Stimulated activated CD8-positive, alpha-beta memory T cell treated with anti-CD3 and anti-CD28 coated beads, Interleukin-7, amount 100 ng/mL, for 48 hours (primary cell): ENCODE measurements at places on chromosomes 12 and 14.

GRCh38 chr12:104376650-104377513 lies 73.3 kb downstream of the EID3 start:
- no peak for DNase-seq

GRCh38 chr12:95908573-95908972 lies 33.8 kb downstream of the CCDC38 start:
- DNase-seq = no peak

- DNase-seq = no peak
Observed at GRCh38 chr12:62712681-62713573, 222.0 kb downstream of the PPM1H start.

- DNase-seq = no peak
Observed at GRCh38 chr12:82425241-82425640, 66.9 kb downstream of the METTL25 start.

DNA sequence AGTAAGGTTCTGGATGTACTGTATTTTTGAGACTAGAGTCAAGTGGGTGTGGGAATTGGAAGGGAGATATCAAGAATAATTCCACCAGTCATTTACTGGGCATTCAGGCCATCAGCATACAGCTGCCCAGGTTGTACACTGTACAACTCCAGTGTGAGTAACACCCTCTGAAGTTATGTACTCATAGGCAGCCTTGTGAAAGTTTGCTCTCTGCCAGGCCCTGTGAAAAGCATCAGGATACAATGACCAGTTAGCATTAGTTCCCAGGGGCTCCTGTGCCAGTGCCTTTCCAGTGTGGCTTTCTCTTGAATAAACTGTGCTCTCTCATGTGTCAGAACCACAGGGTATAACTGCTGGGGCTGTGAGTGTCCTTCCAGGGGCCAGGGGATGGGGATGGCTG lies 89.7 kb downstream of the LGMN start:
- DNase-seq = no peak

DNA sequence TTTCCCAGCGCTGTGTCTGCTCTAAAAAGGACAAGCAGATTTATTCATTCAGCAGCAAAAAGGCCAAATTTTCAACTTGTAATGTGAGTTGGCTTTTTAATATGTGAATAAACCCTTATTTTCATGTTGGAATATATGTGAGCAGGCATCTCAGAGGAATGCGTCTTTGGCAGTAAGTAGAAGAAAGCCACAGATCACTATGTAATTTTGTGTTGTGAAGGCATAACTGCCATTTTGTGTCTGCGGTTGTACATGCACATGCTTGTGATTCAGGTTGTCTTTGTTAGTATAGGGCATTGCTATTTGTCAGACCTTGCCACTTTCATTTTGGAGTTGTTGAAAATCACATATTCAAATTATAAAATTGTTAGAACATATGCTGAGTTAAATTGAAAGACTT lies 398.8 kb upstream of the RGS6 start:
- DNase-seq = no peak

GRCh38 chr12:114404926-114405518 lies 922 bp downstream of the TBX5 start:
- no peak for DNase-seq

GRCh38 chr12:39467432-39467870 lies 24.5 kb upstream of the KIF21A start:
- no peak for DNase-seq

GRCh38 chr12:29253906-29254625 lies 105.0 kb downstream of the FAR2 start:
- no peak for DNase-seq

GRCh38 chr14:63632932-63633514 lies 8.6 kb downstream of the WDR89 start:
- no peak for DNase-seq

DNA sequence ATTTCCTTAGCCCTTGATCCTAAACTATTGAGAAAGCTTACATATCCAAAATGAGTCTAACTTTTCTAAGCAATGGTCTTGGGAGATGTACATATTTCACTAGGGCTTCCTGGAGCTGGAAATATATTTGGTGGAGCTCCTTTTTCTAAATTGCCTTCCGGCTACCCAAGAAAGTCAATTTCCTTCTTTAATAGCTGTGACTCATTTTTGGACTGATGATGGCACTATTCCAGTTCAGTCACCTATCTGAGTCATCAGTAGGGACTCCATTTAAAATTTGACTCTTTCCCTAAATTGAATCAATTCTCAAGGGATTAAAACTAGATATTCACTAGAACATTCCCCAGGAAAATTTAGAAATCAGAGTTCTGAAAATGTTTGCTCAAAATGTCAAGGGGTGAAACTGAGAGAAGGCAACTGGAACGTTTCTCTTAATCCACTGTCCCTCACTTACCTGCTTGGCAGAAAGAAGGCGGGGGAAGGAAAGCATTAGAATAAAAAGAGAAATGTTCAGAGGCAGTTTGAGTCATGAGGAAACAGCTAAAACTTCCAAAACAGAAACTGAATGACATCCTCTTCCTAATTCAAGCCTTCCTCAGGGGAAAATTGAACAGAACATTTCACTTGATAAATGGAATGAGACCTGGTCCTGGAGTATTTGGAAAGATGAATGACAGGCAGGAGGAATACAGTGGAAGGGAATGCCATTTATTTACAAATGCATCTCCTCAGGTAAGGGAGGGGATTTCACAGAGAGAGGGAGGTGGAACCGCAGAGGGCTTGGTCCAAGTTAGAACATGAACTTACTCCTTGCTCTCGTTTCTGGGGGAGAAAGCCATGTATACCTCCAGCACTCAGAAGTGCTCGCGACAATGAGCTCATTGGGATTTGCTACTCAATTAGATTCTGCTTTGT lies 91.2 kb downstream of the RGS6 start:
- no peak for DNase-seq

- DNase-seq = no peak
Observed at GRCh38 chr14:30869551-30870155, 4.7 kb upstream of the COCH start.

- no peak for DNase-seq
Observed at GRCh38 chr12:5861416-5861815, 83.6 kb downstream of the ANO2 start.

GRCh38 chr12:10708862-10709261 lies 14.3 kb downstream of the YBX3 start:
- no peak for DNase-seq
